Jurkat, Clone E6-1 (cell line): ENCODE measurements at places on chromosomes 16 and 17.

GRCh38 chr17:20043021-20043420 lies 33.9 kb downstream of the SPECC1 start:
- DNase-seq: no peak

GRCh38 chr17:34988644-34989043 lies 8.3 kb downstream of the LIG3 start:
- DNase-seq: peak; percentile 47

GRCh38 chr16:57687363-57687929 lies 7.2 kb upstream of the DRC7 start:
- no peak for DNase-seq

DNA sequence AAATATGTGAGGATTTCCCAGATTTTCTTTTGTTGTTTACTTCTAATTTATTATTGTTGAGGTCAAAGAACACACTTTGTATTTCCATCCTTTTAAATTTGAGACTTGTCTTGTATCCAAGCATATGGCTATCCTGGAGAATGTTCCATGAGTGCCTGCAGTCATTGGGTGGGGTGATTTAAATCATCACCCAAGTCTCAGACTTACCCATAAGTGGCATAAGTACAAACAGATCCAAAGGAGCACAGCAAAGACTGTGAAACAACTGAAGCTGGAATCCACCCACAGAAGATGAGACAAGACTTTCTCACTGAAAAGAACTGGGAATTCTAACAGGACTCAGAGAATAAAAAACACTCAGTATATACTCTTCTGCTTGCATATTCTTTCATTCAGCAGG lies 239.9 kb downstream of the CEP112 start:
- no peak for DNase-seq

GRCh38 chr17:63984651-63985386 lies 12.1 kb upstream of the SCN4A start:
- no peak for DNase-seq

GRCh38 chr17:18093616-18094408 lies 6.1 kb downstream of the DRG2 start:
- peak; percentile 32 for DNase-seq

DNA sequence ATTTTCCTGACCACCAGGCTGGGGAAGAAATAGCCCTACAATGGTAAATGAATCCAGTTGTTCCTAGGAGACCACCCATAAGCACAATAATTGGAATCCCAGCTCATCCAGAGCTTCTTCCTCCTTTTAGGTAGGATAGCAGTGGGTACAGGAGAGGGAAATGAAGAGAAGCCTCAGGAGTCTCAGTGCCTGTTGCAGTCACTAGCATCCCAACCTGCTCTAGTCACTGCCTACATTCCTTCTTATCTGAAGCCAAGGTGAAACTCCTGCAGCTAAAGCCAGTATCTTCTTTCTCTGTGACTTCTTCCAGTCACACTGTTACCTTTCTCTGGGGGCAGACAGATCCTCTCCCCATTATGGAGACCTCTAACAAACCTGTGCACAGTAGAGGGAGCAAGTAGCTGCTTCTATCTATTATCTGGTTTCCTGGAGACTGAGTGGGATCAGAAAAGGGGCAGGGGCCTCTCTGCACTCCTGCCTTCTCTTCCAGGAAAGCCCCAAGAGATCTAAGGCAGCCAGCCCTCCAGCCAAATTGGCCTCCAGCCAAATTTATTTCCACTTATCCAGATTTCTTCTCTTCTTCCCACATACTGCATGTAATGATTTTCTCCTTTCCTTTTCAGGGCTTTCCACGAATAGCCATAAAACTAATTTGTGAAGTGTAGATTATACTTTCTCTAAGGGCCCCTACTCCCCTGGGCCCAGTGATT lies 85.5 kb downstream of the SSH2 start:
- DNase-seq: no peak

DNA sequence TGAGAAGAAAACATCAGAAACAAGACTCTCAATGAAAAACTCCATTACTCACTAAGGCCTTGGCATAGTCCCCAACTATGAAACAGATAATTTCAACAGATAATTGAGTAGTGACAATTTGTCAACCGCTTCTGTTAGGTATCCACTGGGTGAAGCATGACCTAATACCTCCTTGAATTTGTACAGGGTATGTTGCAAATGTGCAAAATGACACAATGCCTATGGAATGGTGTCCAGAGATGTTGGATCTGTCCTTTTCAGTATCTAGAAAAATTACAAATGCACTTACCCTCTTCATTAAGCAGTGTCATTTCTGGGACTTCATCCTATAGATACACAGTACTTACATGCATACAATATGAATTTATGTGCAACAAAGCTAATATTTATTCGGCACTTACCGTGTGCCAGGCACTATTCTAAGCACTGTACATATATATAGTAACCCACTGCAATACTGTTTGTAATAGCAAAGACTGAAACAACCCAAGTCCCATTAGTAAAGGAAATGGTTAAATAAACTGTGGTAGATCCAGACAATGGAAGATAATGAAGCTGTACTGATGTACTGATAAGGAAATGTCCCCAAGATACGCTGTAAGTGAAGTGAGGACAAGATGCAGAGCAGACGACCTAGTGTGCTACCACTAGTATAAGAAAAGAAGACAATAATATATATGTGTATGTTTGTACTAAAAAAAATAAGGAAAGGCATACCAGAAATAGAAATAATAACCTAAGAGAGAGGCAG lies 21.4 kb upstream of the SLC6A4 start:
- no peak for DNase-seq

DNA sequence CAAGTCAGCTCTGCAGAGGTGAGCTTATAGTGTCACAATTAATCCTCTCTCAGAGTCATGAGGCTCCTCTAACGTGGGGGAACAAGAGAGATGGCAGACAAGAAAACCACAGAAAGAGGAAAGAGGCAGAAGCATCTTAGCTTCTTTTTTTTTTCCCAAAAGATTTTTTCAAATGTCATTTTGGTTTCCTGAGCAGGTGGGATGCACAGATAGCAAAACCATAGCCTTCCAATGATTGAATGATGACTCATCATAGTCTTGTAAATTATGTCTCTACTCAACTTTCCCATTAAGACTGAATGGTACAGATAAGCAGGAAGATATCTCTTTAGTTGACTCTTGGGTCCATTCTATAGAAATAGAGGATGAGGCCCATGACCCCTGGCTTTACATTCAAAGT lies 162.8 kb upstream of the ZFHX3 start:
- DNase-seq: peak; percentile 81

DNA sequence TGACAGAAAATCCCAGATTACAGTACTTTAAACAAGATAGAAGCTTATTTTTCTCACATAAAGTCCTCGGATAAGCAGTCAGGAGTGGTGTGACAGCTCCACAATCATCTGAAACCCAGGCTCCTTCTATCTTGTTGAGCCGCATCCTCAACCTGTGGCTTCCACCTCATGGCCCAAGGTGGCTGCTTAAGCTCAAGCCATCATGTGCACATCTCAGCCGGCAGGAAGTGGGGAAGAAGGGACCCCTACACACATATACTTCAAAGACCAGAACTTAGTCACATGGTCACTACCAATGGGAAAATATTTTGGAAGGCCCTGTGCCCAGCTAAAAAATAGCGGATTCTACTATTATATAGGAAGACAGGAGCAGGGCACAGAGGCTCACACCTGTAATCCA lies 11.0 kb upstream of the FBXO47 start:
- no peak for DNase-seq

GRCh38 chr16:72098936-72099335 lies 5.3 kb downstream of the DHX38 start:
- DNase-seq: no peak

DNA sequence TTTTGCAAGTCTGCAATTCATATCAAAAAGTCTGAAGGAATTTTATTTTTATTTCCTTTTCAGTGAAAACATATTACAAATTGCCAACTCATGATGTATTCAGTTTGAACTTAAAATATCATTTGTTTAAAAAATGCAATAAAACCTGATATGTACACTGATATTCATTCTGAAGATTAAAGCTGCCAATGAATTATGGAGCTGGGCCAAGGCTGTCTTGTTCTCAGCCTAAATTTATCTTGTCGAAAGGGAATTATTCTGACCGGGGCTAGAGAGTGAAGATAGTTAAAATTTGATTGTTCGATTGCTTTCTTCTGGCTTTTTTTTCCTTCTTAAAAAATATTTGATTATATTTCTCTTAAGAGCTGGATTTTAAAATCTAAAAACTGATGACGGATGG lies 54.0 kb upstream of the RBFOX1 start:
- no peak for DNase-seq

GRCh38 chr16:19252904-19253303 lies 32.6 kb upstream of the CLEC19A start:
- no peak for DNase-seq

DNA sequence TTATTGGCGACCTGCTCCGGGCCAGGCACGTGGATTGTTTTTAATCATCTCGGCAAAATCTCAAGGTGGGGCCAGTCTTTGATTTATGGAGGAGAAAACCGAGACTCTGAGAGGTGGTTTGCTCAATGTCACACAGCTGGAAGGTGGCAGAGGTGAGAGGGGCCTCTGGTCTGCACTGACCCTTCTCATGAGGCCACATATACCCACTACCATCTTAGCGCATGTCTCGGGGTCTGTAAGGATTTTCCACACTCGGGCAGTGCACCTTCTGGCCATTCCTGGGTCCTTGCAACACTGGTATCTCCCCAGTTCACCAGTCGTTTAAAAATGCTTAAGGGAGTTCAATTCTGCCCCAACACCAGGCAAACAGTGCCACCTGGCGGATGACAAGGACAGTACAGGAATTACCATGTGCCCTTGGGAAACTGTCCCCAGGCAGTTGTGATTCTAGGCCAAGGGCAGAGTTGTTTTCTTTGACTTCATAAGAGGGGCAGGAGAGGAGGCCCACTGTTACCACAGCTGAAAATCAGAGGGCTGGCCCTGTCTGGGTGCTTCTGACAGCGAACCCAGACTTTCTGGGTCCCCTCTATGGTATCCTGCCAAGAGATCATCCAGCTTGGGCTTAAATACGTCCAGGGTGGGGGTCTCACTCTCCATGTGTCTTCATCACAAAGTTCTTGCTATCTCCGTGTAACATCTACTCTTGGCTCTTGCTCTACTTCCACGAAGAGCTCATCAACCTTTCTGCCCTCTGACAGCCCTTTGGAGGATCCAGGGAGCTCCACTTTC lies 39.4 kb upstream of the RAI1 start:
- DNase-seq: peak; percentile 72

DNA sequence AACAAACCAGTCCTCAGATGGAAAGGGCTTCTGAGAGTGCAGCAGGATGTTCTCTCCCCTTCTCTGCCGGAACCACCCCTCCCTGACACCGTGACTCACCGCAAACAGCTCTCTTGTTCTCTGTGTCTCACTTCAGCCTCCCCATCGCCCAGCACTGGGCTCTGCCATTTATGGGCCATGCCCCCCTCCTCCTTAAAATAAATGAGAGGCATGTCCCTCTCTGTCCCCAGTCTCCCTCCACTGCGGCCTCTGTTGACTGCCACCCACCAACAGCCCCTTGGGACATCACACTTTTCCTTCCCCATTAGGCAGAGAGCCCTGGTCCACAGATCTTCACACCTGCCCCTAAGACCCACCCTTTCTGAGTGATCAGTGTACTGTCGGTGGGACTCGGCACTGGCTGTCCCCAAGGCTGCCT lies 6.3 kb downstream of the CCDC102A start:
- no peak for DNase-seq

GRCh38 chr16:19744670-19745069 lies 26.6 kb downstream of the IQCK start:
- no peak for DNase-seq

GRCh38 chr16:47881574-47881973 lies 274.2 kb downstream of the ABCC12 start:
- DNase-seq: no peak

GRCh38 chr17:37168731-37169353 lies 206.9 kb upstream of the C17orf78 start:
- DNase-seq: no peak

GRCh38 chr17:76481071-76481655 lies 13.8 kb downstream of the AANAT start:
- DNase-seq: no peak

DNA sequence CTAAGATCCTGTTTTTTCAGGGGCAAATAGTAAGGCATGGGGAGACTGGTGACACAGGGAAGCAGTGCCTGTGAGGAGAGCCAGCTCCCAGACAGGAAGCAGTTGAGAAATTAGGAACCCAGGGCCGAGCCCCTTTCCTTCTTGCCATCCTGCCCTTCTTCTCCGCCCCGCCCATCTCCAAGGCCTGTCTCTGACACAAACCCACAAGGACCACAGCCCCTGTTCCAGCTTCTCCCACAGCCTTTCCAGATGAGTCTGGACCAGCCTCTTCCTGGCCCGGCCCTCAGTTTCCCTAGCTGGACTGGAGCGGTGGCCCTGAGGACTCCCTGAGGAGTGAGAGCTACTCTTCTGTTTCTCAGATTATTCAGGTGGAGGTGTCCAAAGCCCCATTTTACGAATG lies 9.9 kb downstream of the CCDC102A start:
- DNase-seq: no peak

DNA sequence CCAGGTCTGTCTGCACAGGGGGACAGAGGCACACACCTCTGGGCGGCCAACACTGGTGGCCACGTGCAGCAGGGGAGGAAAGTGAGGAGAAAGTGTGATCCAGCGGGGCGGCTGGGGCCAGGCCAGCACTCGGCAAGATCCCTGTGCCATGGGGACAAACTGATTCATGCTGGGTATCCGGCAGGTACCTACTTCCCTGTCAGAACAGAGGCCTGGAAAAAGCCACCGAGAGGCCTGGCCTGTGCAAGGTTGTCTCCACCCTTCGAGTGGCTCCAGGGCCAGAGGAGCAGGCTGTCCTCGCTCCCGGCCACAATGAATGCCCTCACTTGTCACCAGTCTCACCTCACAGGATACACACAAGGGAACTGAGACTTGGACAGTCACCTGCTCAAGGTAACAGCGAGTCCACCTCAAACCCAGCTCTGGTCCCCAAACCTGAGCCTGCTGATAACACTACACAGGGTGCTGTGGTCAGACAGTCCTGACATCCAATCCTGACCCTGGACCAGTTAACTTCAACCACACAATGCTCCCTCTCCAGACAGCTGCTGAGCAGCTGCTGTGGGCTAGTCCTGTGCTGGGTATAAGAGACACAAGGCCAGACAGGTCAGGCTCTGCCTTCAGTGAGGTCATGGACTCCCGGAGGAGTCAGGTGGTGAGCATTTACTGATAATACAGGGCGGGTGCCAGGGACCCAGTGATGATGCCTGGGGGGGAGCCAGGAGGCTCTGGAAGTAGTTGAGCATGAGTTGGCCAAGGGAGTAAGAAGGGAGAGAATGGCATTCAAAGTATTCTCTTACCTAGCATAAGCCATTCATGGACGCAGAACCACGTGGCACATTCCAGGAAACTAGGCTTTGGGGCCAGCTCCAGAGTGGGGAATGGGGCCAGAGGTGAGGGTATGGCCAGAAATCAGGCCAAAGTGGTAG lies 53.0 kb downstream of the VAC14 start:
- DNase-seq: no peak

GRCh38 chr16:71622088-71622487 lies 3.9 kb upstream of the MARVELD3 start:
- peak; percentile 58 for DNase-seq

GRCh38 chr16:87482266-87482665 lies 10.6 kb downstream of the ZCCHC14 start:
- no peak for DNase-seq

GRCh38 chr17:57121308-57122042 lies 36.4 kb downstream of the AKAP1 start:
- no peak for DNase-seq
